ENCODE measurements at places on chromosomes 2 and 18.
A peak's percentile ranks its signal among the peaks of the same experiment; 100 is the strongest.

- no peak for DNase-seq
Measured at GRCh38 chr2:239311132-239312040, 89.4 kb downstream of the HDAC4 start.

- DNase-seq = no peak
Measured at GRCh38 chr2:73402386-73403103, 16.9 kb downstream of the ALMS1 start.

- peak; percentile 92 for DNase-seq
Measured at GRCh38 chr2:28390241-28390745, 2.4 kb upstream of the FOSL2 start.

- no peak for DNase-seq
Measured at GRCh38 chr2:52897511-52898044, 870.0 kb upstream of the CHAC2 start.

GRCh38 chr2:165877565-165878550 lies 75.7 kb downstream of the TTC21B start:
- DNase-seq = peak; percentile 25

DNA sequence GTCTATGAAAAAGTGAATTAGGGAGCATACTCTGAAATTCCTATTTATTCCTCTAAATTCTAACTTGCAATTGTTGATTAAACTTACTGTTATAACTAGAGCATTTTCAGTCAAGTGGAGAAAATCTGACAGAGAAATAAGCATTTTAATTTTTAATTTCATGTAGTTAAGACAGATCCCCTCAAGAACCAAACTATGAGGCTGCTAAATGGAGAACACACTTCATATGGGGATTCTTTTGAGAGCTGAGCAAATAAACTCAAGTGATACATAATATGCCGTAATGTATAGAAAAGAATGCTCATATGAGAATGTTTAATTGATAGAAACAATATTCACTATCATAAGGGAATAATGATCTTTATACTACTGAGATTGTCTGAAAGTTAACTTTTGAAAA lies 340.8 kb downstream of the ERBB4 start:
- no peak for DNase-seq

DNA sequence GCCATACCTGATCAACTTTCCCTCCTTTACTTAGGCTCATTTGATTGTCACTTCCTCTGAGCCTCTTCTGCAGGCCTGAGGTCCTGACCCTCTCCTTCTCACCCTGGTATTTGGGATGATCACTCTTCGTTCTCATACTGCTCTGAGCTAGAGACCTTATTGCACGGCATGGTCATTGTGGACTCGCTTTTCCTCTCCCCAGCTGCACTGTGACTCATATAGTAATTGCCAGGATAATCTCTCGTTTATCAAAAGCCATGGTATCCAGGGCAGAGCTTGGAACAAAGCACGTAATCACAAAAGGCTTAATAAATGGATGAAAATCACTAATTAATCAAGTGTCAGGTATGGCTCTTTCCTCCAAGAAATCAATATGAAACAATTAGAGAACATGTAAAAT lies 40.9 kb upstream of the TRIB2 start:
- peak; percentile 62 for DNase-seq

DNA sequence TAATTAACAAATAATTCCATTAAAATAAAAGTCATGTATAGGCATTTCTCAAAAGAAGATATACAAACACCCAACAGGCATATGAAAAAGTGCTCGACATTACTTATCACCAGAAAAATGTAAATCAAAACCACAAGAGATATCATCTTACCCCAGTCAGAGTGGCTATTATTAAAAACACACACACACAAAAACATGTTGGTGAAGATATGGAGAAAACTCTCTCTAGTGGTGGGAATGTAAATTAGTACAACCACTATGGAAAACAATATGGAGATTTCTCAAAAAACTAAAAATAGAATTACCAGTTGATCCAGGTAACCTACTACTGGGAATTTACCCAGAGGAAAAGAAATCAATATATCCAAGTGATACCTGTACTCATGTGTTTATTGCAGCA lies 966.3 kb upstream of the POU3F3 start:
- DNase-seq = no peak

GRCh38 chr2:230781130-230781797 lies 68.6 kb downstream of the CAB39 start:
- peak; percentile 87 for DNase-seq
